Activated naive CD8-positive, alpha-beta T cell treated with anti-CD3 and anti-CD28 coated beads, Interleukin-2, amount 50 U/mL, for 16 hours (primary cell): ENCODE measurements at places on chromosomes 3 and 15.

GRCh38 chr3:124748560-124749198 is 18.4 kb downstream of the UMPS start:
- no peak for DNase-seq

GRCh38 chr3:152403632-152404066 is 134.9 kb downstream of the MBNL1 start:
- DNase-seq = no peak

- DNase-seq = no peak
These were observed 31.6 kb upstream of the PDE8A start for GRCh38 chr15:84949845-84950569.

- no peak for DNase-seq
These were observed 90.2 kb downstream of the CRTC3 start for GRCh38 chr15:90619939-90620338.

- DNase-seq = no peak
These were observed 1.1 kb downstream of the GASK1A start for GRCh38 chr3:42980209-42980608.

DNA sequence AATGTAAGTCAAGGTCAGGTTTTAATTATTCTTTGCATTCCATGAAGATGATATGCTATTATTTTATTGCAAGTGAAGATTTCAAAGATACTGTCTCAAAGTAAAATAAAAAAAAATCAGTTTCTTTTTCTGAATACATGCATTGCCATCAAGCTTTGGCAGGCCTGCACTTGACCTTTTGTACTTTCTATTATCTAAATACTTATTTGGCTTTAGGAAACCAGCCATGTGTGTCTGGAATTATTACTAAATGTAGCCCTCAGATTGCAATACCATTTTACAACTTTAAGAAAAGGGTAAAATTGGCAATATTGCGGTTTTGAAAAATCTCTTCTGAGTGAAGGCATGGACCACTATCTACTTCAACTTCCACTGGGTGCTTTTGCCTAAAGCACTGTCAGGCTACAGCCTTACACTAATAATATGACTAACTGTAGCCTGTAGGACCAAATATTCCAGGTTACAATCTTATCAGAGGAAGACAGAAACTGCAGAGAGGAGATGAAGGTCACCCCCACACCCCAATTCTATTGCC is 349.4 kb upstream of the DCBLD2 start:
- no peak for DNase-seq

DNA sequence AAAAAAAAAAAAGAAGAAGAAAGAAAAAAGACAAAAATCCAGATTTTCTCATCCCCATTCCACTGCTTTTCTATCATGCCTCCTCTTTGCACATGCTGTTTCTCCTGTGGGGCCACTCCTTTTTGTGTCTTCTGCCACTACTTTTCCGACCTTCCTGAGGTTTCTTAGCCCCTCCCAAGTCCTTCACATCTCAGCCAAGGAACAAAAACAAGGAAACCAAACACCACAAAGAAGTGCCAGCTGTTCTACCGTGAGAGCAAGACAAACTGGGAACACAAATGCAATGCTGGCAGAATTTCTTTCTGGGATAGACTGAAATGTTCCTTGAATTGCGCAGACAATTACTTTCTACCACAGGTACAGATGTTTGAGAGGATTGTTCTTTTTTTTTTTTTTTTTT is 83.2 kb downstream of the MB21D2 start:
- DNase-seq = no peak

DNA sequence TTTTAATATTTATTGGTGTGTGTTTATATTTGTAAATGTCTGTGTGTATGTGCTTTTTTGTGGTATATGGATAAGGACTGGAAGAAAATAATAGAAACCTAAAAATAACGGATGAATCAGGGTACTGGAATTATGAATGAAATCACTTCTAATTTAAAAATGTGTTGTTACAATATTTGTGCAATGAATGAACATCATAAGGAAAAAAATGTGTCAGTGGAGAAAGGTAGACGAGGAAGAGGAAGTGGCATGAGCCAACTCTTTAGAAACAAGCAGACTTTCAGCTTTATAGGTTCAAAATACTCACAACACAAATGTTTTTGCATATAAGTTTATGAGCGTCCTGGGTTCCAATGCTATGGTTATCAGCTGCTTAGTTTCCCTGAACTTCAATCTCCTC is 59.4 kb downstream of the SOX2 start:
- no peak for DNase-seq

DNA sequence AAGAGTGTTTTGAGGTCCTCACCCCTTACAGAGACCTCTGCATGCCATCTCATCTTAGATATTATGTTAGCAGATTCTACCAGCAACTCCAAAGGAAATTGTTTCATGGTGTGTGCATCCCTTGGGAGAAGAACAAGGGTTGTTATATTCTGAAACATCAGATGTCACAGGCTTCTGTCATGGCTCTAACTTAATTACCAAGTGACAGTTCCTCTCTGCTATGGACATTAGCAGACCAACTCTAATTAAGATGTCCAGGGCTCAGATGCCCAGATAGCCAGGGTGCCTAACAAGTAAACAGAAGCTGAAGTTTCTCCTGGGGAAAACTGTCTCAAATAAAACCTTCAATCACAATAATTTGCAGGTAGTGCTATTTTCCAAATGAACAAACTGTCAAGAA is 153.1 kb upstream of the BFSP2 start:
- DNase-seq = no peak

DNA sequence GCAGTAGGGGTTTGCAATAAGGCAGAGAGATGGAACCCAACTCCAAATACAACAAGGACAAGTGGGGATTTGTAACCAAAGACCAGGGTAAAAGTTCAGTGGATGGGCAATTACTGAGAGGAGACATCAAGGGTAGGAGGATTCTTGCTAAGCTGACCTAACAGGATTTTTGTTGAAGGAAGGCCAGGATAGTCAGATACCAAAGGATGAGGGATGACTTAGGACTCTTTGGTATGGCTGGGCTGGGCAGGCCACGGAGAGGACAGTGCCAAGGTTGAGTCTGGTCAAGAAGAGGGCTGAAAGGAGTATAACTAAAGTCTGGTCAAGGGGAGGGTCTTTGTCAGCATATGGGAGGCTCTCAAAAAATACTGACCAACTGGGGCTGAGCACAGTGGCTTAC is 85.3 kb upstream of the UBE2E2 start:
- DNase-seq = no peak

DNA sequence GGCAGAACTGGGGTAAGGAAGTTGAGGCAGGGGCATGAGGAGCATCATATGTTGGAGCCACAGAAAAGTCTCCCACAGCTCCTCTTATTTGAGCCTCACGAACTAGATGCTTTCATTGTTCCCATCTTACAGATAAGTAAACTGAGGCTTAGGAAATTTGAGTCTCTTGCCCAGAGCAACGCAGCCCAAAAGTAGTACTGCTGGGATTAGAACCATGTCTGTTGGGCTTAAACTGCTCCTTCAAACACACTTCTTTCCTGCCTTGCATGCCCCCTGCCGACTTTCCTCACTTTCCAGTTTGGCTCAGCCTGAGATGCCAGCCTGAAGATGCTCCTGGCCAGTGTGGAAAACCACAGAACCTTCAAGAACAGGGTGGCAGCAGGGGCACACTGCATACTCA is 43.1 kb upstream of the SLC6A6 start:
- DNase-seq = no peak

- DNase-seq = no peak
These were observed 66.9 kb upstream of the ZBED2 start for GRCh38 chr3:111662012-111662411.

GRCh38 chr3:143280984-143281383 is 161.4 kb downstream of the CHST2 start:
- no peak for DNase-seq

DNA sequence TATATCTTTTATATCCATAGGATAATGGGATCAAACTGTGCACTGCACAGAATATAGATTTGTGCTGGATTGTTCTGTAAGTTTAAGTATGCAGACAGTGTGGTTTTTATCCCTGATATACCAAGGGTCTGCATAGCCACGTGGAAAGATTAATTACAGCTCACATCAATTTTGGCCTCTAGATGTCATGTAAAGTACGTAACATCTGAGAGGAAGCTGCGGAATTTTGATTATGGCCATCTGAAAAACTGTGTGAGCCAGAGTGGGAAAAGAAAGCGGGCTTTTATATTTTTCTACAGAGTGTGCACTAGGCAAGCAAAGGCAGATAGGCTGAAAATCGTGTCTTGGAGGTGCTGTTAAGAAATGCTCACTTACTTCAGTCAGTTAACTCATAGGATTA is 562.7 kb downstream of the GBE1 start:
- no peak for DNase-seq

DNA sequence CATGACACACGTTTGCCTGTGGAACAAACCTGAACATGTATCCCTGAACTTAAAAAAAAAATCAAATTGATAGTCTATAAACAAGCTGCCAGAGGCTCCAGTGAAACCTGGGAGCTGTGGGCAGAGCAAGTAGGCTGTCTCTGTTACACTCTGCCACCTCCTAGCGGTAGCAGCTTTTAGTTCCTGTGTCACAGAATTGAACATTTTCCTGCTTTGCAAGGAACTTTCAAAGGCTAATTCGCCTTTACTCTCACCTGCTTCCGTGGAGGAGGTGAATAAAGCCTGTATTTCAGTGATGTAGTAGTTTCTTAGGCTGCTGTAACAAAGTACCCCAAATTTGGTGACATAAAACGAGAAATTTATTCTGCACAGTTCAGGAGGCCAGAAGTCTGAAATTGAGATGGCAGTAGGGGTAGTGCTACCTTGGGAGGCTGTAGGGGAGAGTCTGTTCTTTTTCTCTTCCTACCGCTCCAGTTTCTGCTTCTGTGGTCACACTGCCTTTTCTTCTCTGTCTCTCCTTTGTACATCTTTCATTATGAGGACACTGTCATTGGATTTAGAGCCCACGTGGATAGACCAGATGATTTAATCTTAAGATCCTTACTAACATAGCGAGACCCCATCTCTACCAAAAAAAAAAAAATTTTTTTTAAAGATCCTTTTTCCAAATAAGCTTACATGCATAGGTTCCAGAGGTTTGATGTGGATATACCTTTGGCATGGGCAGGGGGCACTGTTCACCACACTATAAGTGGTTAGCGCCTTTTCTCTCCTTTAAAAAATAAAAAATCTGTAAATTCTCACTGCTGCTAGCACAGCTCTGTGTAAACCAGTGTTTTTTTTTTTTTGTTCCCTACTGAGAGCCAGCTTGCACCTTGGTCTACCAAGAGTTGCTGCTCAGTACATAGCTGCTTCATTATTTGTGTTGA is 25.3 kb downstream of the FBXO22 start:
- DNase-seq = no peak

DNA sequence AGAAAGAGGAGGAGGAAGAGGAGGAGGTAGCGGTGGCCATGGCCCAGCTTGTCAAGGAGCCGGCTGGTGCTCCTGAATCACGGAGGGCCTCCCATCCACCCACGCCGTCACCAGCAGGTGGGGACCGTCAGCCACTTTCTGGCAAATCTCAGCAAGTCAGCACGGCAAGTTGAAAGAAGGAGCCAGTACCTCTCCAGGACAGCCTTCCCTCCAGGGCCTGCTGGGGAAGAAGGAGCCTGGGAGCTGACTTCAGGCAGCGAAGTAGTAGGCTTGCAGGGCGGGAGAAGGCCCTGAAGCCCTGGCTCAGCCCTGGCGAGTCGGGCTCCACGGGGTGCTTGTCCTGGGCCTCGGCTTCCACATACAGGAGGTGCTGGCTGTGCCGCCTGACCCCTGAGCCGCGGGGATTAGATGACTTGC is 99.2 kb upstream of the TRPM1 start:
- DNase-seq = no peak

- no peak for DNase-seq
These were observed 520.6 kb downstream of the MFSD1 start for GRCh38 chr3:159322322-159322939.

- no peak for DNase-seq
These were observed 13.9 kb downstream of the ICE2 start for GRCh38 chr15:60464836-60465630.

GRCh38 chr3:123841476-123842238 is 42.5 kb downstream of the MYLK start:
- DNase-seq = no peak

GRCh38 chr3:38003371-38003816 is 12.8 kb downstream of the VILL start:
- no peak for DNase-seq

- no peak for DNase-seq
These were observed 604.3 kb downstream of the FGF12 start for GRCh38 chr3:192122832-192123594.

DNA sequence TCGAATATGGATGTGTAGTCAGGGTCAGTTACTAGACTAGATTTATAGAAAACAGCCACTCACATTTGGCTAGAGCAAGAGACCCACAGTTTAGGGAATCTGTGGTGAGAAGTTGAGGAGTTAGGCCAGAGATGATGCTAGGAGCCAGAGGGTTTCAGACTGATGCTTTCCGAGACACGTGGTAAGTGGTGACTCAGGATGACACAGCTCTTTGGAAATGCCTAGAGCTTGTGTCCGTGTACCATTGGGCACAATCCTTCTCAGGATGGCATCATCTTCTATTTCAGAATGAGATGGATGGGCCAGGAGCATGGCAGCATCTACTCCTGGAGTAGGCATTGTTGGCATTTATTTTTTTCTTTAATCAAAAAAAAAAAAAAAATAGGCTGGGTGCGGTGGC is 28.5 kb downstream of the PTPRG start:
- no peak for DNase-seq

GRCh38 chr3:57004229-57004628 is 56.2 kb upstream of the SPATA12 start:
- no peak for DNase-seq

DNA sequence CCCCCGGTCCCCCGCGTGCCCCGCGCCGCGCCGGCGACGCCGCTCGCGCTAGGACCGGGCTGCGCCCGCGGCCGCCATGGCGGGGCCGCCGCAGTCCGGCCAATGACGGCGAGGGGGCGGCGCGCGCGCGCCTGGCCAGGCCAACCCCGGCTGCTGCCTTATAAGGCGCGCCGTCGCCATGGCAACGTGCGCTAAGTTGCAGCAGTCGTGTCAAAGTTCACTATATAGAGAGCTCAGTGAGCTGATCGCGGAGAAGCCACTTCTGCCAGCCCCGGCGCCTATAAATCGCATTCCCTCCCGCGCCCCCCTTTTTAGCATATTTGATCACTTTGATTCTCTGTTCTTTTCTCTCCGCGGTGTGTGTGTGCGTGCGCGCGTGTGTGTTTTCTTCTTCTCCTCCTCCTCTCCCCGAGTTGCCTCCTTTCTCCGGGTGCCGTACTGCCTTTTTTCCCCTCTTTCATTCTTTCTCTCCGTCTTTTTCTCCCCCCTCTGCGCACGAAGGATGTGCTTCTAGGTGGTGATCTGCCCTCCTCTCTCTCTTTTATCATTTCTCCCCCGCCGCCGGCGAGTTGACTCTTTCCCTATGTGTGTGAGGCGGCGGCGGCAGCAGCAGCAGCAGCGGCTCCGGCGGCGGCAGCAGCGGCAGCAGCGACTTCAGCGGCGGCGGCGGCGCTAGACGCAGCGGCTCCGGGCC is at the start of gene NR2F2:
NR2F2 (plus strand) TSS at position 251 of the 694 bp plus-strand sequence. CDS start 1,406 bp downstream, outside the sequence.
- no peak for DNase-seq

DNA sequence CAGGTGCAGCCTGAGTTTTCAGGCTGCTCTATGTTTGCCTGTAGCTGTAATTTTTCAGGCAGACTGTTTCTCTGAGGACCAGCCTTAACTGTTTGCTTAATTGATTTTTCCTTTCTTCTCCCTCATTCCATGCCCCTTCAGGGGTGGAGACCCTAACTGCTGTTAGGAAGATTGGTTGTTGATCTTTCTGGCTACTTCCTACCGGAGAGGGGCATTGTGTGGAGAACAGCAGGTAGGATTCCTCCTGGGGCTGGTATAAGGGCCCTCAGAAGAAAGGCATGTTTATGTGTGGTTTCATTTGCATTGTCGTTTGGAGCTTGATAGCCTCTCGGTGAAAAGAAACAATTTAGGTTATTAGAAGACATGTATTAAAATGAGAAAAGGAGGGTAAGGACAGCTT is 56.9 kb upstream of the GOLGA6L2 start:
- no peak for DNase-seq

GRCh38 chr15:43526261-43526930 is 9.0 kb downstream of the MAP1A start:
- DNase-seq = no peak
